ENCODE measurements at places on chromosomes 5 and 9.

GRCh38 chr9:136228107-136228875 is 17.3 kb downstream of the QSOX2 start:
- DNase-seq: no peak

DNA sequence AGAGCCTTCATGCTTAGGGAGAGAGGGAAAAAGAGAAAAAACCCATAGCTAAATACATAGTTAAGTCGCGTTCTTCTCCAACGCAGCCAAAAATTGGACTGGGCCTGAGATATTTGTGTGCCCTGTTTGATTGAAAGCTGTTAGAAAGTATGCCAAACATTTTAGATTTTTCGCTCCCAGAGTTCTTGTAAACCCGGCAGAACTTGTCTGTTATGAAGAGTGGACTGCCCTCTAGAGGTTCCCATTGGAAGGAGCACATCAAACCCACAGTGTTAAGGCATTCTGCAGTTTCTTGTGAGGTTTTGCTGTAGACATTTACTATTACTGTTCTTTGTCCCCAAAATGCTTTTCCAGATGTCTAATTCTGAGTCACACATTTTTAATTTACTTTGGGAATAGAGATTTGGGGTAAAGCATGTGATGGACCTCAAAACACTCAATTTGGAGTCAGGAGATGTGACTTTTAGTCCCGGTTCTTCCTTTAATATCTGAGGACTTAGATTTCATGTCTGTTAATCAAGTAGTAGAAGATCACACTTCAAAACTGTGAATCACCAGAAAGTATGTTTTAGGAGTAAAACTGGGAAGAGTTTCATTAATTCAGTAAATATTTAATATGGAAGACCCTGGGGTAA is 96.6 kb downstream of the PCSK1 start:
- peak; percentile 20 for DNase-seq

GRCh38 chr5:1883925-1884677 is 1.4 kb upstream of the IRX4 start:
- DNase-seq: no peak

GRCh38 chr9:83111169-83111568 is 48.2 kb upstream of the RASEF start:
- no peak for DNase-seq

DNA sequence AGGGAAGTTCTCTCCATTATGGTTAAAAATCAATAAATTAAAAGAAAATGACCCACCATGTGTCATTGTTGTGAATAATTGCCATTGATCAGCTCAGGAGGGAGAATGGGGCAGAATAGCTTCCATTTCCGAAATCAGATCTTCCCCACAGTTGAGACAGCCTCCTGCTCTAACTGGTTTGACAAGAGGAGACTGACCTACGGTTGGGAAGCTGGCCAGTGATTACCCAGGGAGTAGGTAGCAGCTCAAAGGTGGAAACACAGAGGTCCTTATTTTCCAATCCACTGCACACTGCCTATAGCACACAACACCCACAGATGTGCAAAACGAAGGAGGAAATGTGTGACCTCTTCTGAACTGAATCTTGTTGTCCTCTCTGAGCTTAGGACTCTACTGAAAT is 69.0 kb upstream of the DAPK1 start:
- DNase-seq: no peak

DNA sequence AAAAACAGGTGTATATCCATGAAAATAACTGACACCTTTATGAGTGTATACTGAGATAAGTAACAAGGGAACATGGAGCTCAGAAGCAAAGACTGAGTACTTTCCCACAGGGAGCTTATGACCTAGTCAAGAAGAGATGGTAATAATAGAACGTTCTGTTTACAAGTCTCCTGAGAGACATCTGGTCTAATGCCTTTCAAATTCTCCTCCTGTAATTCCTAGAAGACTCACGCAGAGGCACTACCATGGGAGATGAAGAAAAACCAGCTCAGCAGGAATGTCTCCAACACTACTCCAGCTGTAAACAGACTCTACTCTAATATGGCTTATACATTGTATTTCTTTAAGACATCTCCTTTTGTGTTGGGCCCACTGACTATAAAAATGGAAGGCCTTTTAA is 503.6 kb upstream of the TUSC1 start:
- DNase-seq: no peak

- no peak for DNase-seq
Measured at GRCh38 chr9:128712451-128713410, 10.4 kb downstream of the PKN3 start.

- no peak for DNase-seq
Measured at GRCh38 chr9:96031366-96031824, 155.9 kb downstream of the ERCC6L2 start.

DNA sequence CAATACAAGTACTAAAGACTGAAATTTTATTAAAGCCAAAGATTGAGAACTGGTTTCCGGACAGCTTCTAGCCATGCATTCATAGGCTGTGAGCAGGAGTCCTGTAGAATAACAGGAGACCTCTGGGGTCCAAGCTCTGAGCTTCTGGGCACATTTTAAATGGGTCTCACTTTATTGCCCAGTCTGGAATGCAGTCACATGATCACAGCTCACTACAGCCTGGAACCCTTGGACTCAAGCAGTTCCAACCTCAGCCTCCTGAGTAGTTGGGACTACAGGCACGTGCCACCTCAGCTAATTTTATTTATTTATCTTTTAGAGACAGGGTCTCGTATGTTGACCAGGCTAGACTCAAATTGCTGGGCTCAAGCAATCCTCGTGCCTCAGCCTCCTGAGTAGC is 15.4 kb downstream of the CDKN2AIPNL start:
- no peak for DNase-seq

- no peak for DNase-seq
Measured at GRCh38 chr5:157554179-157555036, 21.2 kb downstream of the ADAM19 start.

DNA sequence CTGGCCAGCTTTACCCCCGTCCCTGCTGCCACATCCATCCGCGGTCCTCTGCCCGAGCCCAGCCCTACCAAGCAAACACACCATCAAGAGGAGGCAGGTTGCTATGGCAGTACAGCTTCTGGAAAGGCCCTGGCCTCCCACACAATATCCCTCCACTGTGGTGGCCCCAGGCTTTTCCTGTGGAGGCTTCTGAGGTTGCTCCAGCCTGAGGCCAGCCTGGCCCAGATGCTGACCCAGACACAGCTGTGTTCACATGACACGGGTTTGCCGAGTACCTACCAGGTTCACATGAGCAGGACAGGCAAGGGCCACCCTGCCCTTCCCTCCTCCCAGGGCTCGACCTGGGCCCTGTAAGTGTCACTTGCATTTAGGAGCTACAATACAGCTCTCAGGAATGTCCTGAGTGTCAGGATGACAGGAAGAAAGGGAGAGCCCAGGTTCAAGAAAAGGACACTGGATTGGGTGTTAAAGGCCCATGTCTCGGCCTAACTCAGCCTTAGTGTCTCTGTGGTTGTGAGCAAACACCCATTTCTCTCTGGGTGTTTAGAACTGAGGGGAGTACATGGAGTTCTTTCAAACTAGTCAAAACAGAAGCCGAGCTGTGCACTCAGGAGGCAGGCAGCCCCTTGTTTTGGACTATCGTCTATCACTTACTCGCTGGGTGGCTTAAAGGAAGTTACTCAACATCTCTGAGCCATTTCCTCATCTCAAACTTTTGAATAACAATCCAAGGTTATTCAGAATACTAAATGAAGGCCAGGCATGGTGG is 40.2 kb downstream of the NAIF1 start:
- no peak for DNase-seq

- DNase-seq: no peak
Measured at GRCh38 chr5:54177058-54177457, 133.3 kb downstream of the ARL15 start.

DNA sequence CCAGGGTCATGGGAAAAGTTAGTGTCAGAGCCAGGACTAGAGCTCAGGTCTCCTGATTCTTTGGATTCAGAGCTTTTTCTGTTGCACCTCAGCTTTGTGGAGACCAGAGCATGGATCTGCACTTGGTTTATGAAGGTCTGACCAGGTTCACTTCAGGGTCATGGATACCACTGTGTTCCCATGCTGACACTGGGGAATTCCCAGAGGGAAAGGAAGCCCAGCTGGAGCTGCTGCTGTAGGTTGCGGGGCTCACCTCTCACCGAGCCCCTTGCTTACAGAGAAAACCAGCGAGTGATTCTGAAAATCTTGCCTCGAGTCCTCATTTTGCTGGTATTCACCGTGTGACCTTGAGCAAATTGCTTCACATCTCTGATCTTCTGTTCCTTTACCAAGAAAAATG is 83.0 kb downstream of the RGS3 start:
- no peak for DNase-seq

DNA sequence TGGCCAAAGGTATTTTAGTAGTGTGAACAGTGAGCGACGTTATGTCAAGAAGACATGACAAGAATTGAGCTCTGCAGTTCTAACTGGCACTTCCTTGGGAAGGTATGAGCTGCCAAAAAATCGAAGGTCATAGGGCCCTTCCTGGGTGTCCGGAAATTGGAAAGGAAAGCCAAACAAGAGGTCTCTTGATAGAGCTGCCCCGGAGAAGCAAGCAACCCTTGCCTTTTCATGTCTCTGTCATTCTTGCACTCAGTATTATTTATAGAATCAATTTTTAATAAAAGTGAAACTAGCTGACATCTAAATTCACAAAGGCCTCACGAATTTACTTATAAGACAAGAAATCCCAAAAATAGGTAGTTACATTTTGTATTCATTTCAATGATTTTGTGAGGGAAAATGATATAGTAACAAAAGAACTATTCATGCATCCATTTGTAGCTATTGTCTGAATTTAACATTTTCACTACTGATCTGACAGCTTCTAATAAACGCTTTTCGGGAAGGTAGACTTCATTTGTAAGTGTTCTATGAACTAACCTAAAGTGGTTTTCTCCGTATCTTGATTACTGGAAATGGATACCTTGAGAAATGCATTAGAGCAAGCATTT is 113.8 kb upstream of the VCAN start:
- DNase-seq: no peak

GRCh38 chr9:91907484-91908292 is 42.3 kb downstream of the ROR2 start:
- DNase-seq: no peak

DNA sequence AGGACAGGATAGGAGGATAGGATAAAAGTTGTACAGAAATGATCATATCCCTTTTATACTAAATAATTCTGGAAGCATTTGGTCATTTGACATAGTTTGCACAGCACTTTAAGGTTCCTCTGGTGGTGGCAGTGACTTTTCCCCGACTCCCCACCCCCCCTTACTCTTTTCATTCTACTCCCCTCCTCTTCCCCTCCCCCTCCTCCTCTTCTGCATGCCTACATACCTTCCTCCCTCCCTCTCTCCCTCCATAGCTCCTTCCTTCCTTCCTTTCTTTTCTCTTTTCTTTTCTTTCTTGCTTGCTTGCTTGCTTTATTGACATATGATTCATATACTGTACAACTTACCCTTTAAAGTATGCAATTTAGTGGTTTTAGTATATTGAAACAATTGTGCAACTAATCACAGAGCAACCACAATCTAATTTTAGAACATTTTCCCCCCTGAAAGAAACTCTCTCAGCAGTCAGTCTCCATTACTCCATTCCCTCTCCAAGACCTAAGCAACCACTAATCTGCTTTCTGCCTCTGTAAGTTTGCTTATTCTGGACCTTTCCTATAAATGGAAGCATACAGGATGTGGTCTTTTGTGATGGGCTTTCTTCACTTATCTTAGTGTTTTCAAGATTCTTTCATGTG is 159.0 kb downstream of the HACD4 start:
- no peak for DNase-seq

GRCh38 chr5:122390694-122391093 is 78.7 kb downstream of the SNCAIP start:
- DNase-seq: no peak

DNA sequence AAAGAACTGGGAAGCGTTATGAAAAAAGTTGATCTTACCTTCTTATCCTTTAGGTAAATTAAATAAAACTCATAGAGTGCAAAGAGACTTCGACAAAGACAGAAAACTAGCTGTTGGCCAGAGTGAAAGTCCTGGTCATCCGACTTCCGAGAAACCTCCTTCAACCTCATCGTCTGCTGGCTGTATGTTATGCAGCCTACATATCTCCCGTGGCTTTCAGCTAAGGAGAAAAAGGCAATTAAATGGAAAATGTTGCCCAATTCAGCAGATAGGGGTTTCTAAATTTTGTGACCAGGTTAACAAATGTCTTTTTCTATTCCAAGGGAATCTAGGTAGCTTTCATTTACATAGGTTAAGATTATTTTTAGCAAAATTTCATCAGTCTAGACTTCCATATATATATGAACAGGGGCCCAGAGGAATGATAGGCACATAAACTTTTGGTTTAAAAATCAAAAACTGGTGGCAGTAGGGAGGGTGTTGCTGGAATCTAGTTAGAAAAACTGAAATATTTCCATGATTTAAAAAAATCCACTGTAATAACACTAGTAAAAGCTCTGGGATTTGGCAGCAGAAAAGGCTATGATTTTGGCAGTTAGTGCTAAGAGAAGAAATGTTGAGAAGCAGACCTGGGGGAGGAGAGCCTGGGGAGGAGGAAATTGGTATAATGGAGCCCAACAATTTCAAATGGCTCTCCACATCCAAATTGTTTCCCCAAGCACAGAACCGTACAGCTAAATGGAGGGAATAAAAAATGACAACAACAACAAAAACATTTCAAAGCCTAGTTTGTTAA is 32.1 kb downstream of the RAI14 start:
- DNase-seq: no peak

DNA sequence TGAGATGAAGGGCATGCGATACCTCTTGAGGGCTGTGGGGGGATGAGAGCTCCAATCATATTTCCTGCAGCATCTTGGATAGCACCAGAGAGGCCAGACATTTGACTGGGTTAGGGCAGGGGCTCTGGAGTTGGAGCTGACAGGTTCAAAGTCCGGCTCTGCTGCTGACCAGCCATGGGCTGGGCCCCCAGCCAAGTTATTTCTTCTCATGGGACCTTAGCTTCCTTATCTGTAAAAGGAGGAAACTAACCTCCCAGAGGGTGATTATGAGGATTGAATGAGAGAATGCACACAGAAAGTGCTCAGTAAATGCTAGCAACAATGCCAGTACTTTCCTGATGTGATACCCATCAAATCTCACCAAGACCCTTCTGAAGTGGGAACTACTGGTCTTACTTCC is 65.2 kb upstream of the SLC25A51 start:
- no peak for DNase-seq

DNA sequence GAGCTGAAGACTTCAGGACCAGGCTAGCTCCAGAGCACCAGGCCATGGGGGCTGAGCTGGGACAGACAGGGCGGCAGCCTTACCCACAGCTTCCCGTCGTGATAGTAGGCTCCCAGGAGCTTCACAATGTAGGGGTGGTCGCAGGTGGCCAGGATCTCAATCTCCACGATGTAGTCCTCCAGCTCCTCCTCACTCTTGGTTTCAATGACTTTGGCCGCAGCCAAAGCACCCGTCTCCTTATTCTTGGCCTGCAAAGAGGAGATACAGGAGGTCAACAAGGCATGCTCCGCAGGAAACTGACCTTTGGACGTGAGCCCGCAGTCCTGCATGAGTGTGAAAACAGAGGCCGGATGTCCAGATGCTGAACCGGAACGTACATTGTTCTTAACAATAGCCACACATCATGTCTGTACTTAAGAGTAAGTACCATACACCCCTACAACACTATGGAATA is 31.5 kb downstream of the STK10 start:
- DNase-seq: no peak

Data from T-helper 9 cell (primary cell).